Hematopoietic multipotent progenitor cell (in vitro differentiated cells): ENCODE measurements at places on chromosomes 7 and 10.

DNA sequence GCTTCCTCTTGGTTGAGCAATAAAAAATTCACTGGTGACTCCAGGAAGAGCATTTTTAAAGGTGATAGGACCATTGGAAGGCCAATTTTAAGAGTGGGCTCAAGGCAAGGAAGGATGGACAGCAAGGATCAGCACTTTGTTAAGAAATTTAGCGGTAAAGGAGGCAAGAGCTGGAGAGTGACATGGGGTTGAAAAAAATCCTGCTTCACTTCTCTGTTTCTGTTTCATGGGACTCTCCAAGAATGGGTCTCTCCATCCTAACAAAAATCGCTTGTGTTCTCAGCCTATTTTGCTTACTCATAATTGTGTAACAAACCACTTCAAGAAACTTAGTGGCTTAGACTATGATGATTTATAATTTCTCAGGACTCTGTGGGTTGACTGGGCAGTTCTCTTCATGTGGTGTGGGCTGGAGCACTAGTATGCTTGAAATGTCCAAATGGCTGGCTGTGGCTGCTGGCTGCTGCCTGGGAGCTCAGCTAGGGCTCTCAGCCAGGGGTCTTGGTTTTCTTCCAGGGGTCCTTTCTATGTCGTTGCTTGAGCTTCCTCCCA lies 59.8 kb upstream of the ZNRF2 start:
- no peak for DNase-seq

GRCh38 chr7:102004229-102004628 lies 186.8 kb downstream of the CUX1 start:
- DNase-seq = no peak

- DNase-seq = no peak
Measured at GRCh38 chr7:48040944-48041652, 5.8 kb downstream of the C7orf57 start.

DNA sequence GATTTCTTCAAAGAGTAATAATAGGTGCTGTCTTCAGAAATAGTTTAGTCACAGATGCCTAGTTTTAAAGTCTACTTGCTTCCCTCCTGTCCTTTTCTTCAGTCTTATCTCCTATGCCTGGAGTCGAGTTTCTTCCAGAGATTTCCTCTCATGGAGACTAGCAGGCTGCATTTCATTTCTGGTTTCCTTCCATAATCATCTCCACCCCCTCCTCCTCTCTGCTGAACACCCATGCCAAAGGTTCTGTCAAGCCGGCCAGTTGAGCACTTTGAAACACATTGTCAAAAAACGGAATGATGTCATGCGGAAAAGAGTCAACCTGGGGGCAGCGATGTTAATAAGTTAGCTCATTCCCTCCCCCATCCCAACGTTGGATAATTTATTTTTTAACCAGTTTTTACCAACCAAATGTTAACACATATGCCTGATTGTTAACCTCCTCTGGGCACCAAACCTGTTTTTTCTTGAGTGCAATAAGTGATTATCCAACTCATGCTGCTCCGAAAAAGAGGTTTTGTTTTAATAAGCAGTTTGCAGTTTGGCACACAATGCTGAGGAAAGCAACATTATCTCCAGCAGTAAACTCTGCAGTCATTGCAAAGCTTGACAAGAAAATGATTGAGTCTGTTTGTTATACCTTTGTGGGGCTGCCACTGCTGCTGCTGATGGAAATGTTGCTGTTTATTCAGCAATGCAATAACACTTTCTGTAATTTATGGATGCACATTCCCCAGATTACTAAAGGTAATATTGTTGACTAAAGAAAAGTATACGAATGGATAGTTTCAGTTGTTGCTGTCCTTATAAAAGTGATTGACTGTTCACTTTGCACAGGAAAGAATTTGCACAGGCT lies 161.6 kb downstream of the LRMDA start:
- DNase-seq = no peak

- DNase-seq = no peak
Measured at GRCh38 chr10:938941-939678, 7.6 kb upstream of the LARP4B start.

- DNase-seq = no peak
Measured at GRCh38 chr7:149257146-149257545, 4.8 kb upstream of the ZNF783 start.

DNA sequence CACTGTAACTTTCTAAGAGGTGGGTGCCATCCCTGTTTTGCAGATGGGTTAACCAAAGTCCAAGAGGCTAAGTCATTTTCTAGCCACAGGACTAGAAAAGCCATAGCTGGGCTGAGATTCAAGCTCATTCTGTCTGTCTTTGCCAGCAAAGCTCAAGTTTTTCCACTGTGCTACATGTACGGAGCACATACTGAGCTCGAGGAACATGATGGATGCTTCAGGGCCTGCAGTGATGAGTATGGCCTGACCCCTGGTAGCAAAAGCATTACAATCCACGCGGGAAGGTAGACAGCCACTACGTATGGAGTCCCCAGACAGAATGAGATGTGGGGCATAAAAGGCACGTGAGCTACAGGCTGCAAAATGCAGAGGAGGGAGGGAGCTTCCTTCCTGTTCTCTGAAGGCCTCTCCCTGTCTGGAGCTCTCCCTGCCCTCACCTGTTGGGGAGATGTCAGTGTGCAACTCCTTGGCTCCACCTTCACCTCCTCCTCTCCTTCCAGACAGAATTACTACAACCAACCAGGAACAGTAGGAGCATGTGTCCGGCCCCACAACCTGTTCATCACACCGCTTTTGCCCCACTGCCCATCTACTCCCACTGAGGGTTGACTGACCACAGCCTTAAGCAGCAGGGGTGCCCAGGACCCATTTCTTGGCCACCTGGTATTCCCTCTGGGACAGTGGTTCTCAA lies 16.4 kb downstream of the ITPRIP start:
- DNase-seq = no peak
